WTC11 (cell line): ENCODE measurements at places on chromosomes 4 and X.

DNA sequence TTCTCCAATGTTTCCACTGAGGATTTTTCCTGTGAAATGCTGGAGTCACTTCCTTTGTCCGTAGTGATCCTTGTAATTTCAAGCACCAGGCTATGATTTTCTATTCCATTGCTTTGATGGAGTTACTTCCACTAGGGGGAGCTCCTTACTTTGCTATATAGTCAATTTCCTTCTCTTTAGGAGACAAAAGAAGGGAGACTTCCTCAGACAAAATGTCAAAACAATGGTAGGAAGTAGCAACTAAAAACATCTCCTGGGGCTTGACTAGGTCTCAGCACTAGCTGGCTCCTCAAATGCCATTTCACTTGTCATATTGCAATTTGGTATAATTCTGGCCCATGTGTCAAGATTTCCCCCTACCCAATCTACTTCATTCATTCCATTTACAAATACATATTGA is 24.1 kb downstream of the ZCCHC12 start:
- no peak for DNase-seq

DNA sequence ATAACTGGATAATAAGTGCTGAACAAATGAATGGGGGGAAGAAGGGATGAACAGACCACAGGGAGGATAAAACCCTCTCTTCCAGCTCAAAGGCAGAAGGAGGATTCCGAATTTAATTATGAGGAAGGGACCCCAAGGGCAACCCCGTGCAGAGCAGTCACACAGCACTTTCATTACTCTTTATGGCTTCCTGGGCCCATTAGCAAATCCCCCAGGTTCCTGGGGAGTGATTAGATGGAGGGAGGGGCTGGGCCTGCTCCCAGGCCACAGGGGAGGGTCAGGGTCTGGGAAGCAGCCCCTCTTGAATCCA is 67.1 kb downstream of the PPP2R2C start:
- no peak for DNase-seq

DNA sequence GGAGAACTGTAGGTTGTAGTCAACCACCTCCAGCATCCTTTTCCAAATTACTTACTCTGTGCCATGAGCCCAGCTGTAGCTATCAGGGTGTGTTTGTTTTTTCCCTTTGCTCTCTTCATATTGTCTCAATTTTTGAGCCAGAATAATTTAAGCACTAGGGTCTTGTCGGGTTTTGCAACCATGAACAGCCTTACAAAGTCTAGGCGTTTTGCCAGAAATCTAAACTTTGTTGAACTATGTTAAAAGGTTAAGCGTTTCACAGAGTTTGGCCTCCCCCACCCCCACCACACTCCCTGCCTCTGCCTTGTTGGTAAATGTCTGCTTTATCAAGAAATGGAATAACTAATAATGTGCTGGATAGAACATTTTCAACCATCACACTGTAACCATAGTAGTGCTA is 190.6 kb upstream of the TTC29 start:
- DNase-seq, result no peak

- no peak for DNase-seq
These were observed 18.5 kb upstream of the OPN1LW start for GRCh38 chrX:154125391-154126040.

GRCh38 chr4:77097611-77098010 is 21.8 kb upstream of the CCNI start:
- DNase-seq, result no peak

DNA sequence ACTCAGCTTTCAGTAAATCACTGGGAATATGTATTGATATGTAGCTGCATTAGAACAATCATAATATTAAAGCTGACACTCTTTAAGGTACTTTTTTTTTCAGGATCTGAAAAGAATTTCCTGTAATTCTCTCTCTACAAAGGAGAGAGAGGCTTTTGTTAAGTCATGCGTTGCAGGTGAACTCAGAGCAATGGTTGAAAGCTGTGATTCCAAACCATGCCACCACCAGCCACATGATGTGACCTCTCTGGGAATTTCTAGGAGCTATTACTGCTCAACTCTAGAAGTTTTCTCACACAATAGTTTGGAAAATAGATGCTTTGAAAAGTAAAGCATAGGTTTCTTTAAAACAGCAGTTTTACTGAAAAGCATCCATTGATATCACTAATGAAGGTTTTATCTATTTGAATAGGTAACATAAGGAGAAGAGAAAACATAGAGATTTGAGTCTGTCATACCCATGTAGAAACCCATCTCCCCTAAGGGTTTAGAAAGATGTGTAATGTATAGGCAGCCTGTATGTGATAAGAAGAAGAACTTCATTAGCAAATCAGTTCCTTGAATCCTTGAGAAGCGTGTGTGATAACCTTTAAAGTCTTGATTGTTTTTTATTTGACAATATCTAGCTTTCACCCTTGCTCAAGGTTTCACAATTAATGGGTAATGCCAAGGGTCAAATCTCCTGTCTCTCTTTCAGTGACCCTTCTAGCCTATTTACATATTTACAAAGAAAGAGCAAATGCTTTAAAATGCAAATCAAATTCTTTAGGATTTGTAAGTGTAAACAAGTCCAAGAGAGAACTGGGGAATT is 161.0 kb upstream of the ANKRD50 start:
- DNase-seq, result no peak

DNA sequence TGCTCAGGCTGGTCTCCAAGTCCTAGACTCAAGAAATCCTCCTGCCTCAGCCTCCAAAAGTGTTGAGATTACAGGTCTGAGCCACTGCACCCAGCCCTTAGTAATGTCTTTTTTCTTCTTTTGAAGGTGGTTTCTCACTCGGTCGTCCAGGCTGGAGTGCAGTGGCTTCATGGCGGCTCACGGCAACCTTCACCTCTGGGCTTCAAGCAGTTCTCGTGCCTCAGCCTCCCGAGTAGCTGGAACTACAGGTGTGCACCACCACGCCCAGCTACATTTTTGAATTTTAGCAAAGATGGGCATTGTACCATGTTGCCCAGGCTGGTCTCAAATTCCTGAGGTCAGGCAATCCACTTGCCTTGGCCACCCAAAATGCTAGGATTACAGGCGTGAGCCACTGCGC is 32.3 kb upstream of the ASMTL start:
- no peak for DNase-seq

GRCh38 chr4:68162196-68162595 is 32.5 kb upstream of the TMPRSS11F start:
- DNase-seq, result no peak

DNA sequence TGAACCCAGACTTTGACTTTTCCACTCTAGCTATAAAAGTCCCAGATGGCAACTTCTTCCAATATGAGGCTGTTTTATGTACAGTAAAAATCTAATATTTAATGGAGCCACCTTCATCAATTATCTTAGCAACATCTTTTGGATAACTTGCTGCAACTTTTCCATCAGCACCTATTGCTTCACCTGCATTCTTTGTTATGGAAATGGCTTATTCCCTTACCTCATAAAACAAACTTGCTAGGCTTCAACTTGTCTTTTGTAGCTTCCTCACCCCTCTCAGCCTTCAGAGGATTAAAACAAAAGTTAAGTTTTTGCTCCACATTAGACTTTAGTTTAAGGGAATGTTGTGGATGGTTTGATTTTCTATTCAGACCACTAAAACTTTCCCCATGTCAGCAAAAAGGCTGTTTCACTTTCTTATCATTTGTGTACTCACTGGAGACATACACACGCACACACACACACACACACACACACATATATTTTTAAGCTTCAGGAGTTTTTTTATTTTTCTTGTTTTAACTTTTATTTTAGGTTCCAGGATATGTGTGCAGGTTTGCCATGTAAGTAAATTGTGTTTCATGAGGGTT is 1296.1 kb upstream of the PABPC4L start:
- DNase-seq, result no peak

- DNase-seq, result no peak
These were observed 682.3 kb downstream of the ADGRL3 start for GRCh38 chr4:61882381-61882780.

- DNase-seq, result no peak
These were observed 327.0 kb downstream of the PCDH10 start for GRCh38 chr4:133476063-133476462.
